Activated CD4-positive, alpha-beta memory T cell treated with anti-CD3 and anti-CD28 coated beads for 36 hours (primary cell): ENCODE measurements at places on chromosomes 7 and 10.

DNA sequence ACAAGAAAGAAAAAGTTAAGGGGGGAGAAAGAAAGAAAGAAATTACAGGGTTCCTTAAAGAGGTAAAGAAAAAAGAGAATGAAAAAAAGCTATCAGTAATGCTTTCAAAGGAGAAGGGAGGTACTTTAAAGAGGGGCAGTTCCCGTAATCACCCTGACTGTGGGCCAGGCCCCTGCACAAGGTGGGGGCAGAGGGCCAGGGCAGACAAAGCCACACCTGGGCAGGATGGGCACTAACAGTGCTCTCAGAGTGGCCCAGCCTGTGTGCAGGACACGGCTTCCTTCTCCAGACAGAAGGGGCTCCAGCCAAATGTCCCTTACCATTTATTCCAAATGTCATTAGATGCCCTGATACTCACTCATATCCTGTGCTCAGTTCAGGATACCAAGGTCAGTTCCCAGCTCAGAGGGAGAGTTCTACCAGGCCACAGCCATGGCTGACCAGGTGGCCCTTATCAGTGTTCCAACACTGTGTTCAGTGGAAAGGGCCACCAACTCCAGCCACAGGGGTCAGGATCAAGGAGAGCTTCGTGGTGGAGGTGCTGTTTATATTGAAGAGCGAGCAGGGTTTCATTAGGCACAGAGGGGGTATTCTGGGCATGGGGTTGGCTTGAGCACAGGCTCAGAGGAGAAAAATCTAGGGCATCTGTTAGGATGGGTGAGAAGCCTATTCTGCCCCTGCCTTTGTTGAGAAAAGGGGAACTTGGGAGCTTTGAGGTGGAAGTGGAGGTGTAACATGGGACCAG lies 29.9 kb downstream of the DPCD start:
- peaks cover 4% of the 10 kb centered on the region for H3K36me3 ChIP-seq
- H3K27ac ChIP-seq: no peak overlapping the region
- no peaks in the 10 kb centered on the region for H3K27me3 ChIP-seq
- no peak overlapping the region for H3K4me3 ChIP-seq
- no peaks in the 10 kb centered on the region for H3K4me1 ChIP-seq

- H3K4me3 ChIP-seq: no peak overlapping the region
- H3K27ac ChIP-seq: no peak overlapping the region
- H3K4me1 ChIP-seq: peaks cover 4% of the 10 kb centered on the region
- peaks cover 22% of the 10 kb centered on the region for H3K36me3 ChIP-seq
- no peaks in the 10 kb centered on the region for H3K27me3 ChIP-seq
- DNase-seq: no peak
Measured at GRCh38 chr7:157418204-157419034, 81.6 kb downstream of the DNAJB6 start.

DNA sequence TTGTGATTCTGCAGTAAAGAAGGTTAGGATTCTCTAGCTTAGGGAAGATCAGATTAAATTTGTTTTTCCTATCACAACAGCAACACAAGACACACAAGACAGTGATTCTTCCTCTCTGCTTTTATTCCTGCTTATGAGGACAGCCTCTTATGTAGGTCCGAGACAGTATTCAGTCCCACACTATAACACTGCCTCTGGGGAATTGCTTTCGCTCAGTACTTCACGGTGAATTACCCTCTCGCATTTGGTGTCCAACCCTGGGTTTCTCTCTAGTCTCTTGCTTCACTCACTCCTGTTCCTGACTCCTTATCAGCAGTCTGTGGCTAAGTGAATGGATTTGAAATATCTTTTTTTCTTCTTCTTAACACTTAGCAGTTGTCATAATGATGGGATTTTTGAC lies 1.7 kb downstream of the HIF1AN start:
- peaks cover 29% of the 10 kb centered on the region for H3K36me3 ChIP-seq
- no peak for DNase-seq
- H3K4me3 ChIP-seq: peak overlapping the region; percentile 10
- peaks cover 29% of the 10 kb centered on the region for H3K4me1 ChIP-seq
- no peaks in the 10 kb centered on the region for H3K27me3 ChIP-seq

DNA sequence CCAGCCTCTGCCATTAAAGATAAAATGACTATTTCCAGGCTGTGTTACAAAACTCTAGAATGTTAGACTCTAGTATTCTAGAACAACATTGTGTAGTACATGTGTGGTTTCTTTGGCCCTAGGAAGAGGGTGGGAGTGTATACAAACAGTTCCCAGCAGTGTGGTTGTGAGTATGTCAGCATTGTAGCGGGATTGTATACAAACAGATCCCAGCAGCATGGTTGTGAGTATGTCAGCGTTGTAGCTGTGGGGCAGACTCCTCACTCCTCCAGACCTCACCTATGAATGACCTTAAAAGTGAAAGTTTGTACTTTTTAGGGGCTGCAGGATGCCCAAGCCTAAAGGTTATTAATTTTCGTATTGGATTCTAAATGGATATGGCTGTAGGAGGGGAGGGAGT lies 6.9 kb upstream of the ACSL5 start:
- H3K4me3 ChIP-seq: no peak overlapping the region
- no peaks in the 10 kb centered on the region for H3K36me3 ChIP-seq
- no peaks in the 10 kb centered on the region for H3K27me3 ChIP-seq

- no peak overlapping the region for H3K4me3 ChIP-seq
- no peaks in the 10 kb centered on the region for H3K36me3 ChIP-seq
- H3K27me3 ChIP-seq: no peaks in the 10 kb centered on the region
- H3K27ac ChIP-seq: no peak overlapping the region
Measured at GRCh38 chr7:57400531-57401155, 49.3 kb upstream of the ZNF716 start.
